ENCODE measurements at places on chromosomes 2 and 18.

- no peak overlapping the region for H3K4me3 ChIP-seq
- no peaks in the 10 kb centered on the region for H3K27me3 ChIP-seq
- H3K4me1 ChIP-seq, result no peaks in the 10 kb centered on the region
- DNase-seq, result no peak
- H3K36me3 ChIP-seq, result no peaks in the 10 kb centered on the region
- no peak overlapping the region for H3K27ac ChIP-seq
Observed at GRCh38 chr2:121663434-121663833, 14.2 kb upstream of the CLASP1 start.

GRCh38 chr2:108586631-108587030, 52.4 kb downstream of the LIMS1 start:
- no peak overlapping the region for H3K4me3 ChIP-seq
- no peaks in the 10 kb centered on the region for H3K27me3 ChIP-seq
- no peaks in the 10 kb centered on the region for H3K36me3 ChIP-seq
- no peak for DNase-seq
- H3K4me1 ChIP-seq, result peaks cover 32% of the 10 kb centered on the region
- peak overlapping the region; percentile 58 for H3K27ac ChIP-seq

DNA sequence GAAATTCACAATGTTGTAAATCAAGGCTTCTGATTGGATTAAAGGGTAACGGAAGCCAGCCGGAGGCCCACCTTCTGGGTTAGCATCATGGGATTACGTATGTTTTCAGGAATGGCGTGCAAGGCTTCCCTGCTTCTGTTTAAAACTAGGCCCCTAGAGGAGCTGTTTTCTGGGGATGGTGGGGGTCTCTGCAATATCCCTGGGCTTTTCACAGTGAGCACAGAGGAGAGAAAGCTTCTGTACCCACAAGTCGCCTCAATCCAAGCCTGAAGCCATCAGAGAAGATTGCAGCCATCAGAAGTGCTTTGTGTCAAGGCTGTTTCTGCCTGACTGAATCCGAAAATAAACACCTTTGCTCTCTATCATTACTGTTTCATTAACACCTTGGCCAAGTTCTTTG, 226.9 kb upstream of the SMIM21 start:
- no peaks in the 10 kb centered on the region for H3K27me3 ChIP-seq
- no peak overlapping the region for H3K27ac ChIP-seq
- H3K4me3 ChIP-seq, result no peak overlapping the region
- H3K4me1 ChIP-seq, result no peaks in the 10 kb centered on the region
- no peak for DNase-seq
- no peaks in the 10 kb centered on the region for H3K36me3 ChIP-seq

DNA sequence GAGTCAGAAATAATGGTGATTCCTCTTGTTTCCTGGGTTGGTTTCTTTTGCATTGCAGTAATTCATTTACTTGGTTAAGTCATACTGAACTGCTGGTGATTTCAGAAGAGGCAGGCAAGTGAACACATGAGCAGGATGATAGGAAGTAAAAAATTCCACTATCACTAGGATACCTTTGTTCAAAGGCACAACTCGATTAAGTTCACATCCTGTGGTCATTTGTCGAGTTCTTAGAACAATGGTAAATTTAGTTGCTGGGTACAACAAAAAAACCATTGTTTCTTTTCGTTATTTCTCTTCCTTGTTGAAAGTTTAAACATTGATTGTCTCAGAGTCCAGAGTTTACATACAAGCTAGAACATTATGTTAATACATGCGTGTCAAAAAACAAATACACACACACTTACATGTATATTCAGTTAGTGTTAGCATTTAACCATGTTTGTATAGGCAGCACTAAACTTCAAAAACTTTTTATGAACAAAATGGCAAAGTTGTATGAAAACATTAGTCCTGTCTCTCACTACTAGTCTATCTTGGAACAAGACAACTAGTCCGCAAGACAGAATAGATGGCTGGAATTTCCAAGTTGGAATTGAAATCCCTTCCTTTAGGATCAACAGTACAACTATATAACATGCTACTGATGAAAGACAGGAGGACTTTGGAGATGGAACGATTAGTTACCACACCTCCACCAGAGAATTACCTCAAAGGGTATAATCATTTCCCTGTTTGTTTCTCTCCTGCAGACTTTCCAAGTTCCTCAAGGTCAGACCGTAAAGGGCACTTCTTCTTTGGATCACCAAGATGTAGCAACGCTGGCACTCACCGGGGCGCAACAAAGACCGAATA, 26.2 kb downstream of the STK39 start:
- peak; percentile 48 for DNase-seq
- H3K27ac ChIP-seq, result peak overlapping the region; percentile 27
- peaks cover 40% of the 10 kb centered on the region for H3K4me1 ChIP-seq
- H3K27me3 ChIP-seq, result no peaks in the 10 kb centered on the region
- H3K36me3 ChIP-seq, result no peaks in the 10 kb centered on the region

DNA sequence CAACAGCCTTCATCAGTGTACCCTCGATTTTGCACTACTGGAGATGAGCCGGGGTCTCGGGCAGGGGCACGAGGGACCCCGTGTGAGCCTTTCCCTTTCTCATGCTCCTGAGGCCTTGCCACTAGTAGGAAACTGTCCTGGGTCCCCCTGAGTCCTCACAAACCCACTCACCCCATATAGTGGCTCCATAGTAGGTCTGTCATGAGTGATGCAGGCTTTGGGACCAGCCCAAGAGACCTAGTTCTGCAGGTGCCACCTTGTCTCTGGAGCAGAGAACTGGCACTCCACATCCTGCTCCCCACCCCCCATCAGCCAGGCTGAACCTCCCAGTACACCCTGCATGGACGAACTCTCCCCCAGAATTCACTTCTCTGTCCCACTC, 187.1 kb downstream of the SMAD7 start:
- H3K27me3 ChIP-seq, result no peaks in the 10 kb centered on the region
- no peak overlapping the region for H3K27ac ChIP-seq
- H3K4me1 ChIP-seq, result no peaks in the 10 kb centered on the region
- no peak for DNase-seq
- no peak overlapping the region for H3K4me3 ChIP-seq

GRCh38 chr2:43986600-43986999, 9.2 kb downstream of the LRPPRC start:
- no peak overlapping the region for H3K4me3 ChIP-seq
- H3K27ac ChIP-seq, result no peak overlapping the region
- H3K4me1 ChIP-seq, result no peaks in the 10 kb centered on the region

GRCh38 chr2:217086718-217087117, 226.9 kb upstream of the TNP1 start:
- DNase-seq, result no peak
- no peak overlapping the region for H3K27ac ChIP-seq
- no peaks in the 10 kb centered on the region for H3K27me3 ChIP-seq
- no peak overlapping the region for H3K4me3 ChIP-seq

GRCh38 chr2:149611100-149611820, 23.7 kb upstream of the MMADHC start:
- H3K27ac ChIP-seq, result no peak overlapping the region
- peaks cover 17% of the 10 kb centered on the region for H3K4me1 ChIP-seq
- H3K4me3 ChIP-seq, result no peak overlapping the region
- H3K36me3 ChIP-seq, result no peaks in the 10 kb centered on the region
- DNase-seq, result peak; percentile 37

DNA sequence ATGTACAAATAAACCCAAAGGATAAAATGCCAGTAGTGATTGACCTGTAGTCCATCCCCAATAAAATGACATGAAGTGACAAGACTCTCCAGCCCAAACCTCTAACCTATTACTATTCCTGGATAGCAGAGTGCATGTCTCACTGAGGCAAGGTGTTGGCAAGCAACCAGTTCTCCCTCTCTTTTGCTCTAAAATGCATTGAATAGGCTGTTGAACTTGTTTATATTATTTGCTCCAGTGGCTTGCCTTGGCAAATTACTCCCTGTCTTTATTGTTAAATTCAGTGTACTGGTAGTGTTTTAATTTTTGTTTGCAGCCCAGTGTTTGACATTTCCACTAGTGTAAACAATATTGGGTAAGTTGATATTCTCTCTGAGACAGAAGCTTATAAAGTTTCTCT, 70.5 kb downstream of the CSRNP3 start:
- H3K27me3 ChIP-seq, result no peaks in the 10 kb centered on the region
- H3K4me1 ChIP-seq, result no peaks in the 10 kb centered on the region
- H3K27ac ChIP-seq, result no peak overlapping the region
- H3K36me3 ChIP-seq, result no peaks in the 10 kb centered on the region

DNA sequence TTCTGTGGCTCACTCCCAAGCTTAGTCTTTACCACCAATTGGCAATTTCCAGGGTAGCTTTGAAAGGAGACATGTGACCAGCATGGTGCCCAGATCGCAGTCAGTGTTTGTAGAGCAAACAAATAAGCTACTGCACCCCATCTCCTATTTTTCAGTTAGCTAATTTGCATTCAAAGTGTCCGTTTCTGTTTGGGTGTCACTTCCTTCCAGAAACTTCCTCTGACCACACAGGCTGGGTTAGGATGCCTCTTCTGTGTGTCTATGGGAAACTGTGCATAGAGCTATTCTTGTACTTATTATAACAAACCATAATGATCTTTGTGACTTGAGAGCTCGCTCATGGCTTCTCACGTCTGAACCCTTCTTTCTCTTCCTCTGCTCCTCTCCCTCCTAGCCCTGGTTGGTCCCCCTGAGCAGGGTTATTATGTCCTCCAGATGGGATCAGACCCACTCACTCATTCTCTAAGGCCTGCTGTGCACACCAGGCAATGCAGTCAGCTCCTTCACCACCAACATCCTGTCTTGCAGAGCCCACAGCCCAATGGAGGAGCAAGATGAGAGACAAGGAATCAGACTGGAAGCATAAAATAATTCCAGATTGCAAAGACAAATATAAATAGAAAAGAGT, 101.2 kb upstream of the ALK start:
- H3K4me3 ChIP-seq, result no peak overlapping the region
- no peaks in the 10 kb centered on the region for H3K27me3 ChIP-seq
- H3K27ac ChIP-seq, result no peak overlapping the region
- H3K36me3 ChIP-seq, result no peaks in the 10 kb centered on the region

DNA sequence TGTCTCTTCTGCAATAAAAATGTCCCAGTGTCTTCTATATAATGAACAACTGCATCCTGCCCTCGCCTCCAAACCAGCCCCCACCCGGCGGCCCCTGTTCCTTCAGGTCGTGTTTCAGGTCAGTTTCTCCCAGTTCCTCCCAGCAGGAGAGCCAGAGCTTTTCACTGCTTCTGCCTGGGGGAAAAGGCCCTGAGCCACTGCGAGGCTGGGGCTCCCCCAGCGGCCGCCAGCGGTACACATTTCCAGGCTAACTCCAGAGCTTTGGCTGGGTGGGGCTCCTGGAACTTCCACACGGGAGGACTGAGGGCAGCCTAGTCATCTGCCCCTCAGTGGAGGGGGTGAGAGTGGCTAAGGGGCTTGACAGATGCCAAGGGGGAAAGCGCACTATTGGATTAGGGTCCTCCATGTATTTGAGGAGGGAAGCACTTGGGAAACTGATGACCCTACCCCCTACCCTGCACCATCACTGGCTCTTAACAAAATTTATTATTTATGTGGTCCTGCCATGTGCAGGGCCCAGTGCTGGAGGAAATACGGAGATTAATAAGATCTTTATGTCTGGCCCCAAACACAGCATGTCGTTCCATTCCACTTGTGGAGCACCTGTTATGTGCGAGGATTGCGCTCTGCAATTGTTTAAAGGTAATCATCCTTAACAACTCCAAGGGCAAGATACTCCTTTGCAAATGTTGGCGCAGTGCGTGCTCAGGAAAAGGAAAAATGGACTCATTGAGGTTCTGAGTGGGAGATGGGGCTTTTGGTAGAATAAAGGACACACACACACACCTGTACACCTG, 17.3 kb upstream of the CYS1 start:
- H3K36me3 ChIP-seq, result no peaks in the 10 kb centered on the region
- H3K4me1 ChIP-seq, result peaks cover 7% of the 10 kb centered on the region
- H3K4me3 ChIP-seq, result no peak overlapping the region
- H3K27me3 ChIP-seq, result no peaks in the 10 kb centered on the region

GRCh38 chr2:168577885-168578284, 121.8 kb downstream of the CERS6 start:
- H3K4me1 ChIP-seq, result no peaks in the 10 kb centered on the region
- DNase-seq, result no peak
- no peak overlapping the region for H3K4me3 ChIP-seq
- H3K36me3 ChIP-seq, result no peaks in the 10 kb centered on the region

DNA sequence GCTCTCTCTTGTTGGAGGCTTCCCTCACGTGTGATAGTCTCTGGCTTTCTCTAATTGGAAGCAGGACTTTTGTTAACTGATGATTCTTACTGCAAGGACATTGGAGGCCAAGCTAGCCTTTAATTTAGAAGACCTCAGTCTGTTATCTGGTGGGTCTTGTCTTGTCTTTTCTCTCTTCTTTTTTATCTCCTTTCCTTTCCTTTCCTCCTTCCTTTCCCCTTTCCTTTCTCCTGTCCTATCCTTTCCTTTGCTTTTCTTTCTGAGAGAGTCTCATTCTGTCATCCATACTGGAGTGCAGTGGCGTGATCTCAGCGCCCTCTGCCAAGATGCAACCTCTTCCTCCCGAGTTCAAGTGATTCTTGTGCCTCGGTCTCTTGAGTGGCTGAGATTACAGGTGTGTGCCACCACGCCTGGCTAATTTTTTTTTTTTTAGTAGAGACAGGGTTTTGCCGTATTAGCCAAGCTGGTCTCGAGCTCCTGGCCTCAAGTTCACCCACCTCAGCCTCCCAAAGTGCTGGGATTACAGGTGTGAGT, 18.1 kb downstream of the CCNYL1 start:
- no peaks in the 10 kb centered on the region for H3K36me3 ChIP-seq
- DNase-seq, result no peak
- H3K4me3 ChIP-seq, result no peak overlapping the region
- peaks cover 9% of the 10 kb centered on the region for H3K4me1 ChIP-seq
- H3K27me3 ChIP-seq, result no peaks in the 10 kb centered on the region
- no peak overlapping the region for H3K27ac ChIP-seq

DNA sequence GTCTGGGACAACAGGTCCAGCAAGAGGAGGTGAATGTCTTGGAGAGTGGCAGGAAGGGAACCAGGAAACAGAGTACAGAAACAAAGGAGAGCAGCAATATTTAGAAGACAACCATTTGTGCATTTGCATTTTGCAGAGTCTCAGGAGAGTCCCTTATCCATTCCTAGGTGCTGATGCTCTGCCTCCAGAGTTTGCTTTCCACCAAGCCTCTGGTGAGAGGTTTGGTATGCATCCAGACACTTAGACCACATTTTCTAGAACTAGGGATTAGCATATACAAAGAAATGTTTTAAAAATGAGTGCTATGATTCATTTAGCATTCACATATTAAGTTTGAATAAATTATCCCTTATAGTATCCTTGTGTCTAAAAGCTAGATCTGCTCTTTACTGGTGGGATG, 18.5 kb upstream of the LRATD1 start:
- H3K4me1 ChIP-seq, result no peaks in the 10 kb centered on the region
- no peak overlapping the region for H3K4me3 ChIP-seq
- no peak overlapping the region for H3K27ac ChIP-seq
